ENCODE measurements at places on chromosomes 1 and 21.

DNA sequence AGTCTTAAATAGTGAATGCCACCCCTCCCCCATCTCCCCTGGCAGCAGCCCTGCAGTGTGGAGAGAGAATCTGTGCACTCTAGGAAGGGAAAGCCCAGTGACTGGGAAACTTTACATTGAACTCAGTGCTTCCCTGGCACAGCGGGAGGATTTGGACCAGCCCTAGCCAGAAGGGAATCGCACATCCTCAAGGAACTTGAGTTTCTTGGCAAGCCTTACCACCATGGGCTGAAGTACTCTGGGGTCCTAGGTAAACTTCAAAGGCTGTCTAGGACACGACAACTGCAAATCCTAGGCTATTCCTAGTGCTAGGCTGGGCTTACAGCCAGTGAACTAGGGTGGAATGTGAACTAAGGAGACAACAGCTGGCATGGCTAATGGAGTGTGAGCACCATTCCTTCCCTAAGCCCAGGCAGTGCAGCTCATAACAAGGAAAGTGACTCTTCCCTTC lies 88.3 kb downstream of the COL24A1 start:
- DNase-seq = no peak

DNA sequence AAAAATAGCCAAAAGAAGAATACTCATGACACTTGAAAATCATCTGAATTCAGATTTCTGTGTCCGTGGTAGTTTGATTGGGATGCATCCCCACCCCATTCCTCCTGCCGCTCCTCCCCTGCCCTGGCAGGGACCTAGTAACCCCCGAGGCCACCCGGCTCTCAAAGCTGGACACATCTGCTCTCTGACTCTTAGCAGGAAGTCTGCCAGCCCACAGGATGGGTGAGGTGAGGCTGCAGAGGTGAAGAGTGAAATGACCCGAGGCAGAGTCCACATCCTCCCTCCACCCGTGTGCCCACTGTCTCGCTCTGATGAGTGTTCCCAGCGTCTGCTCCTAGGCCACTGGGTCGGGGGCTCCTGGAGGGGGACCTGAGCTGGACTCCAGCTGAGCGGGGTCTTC lies 308.5 kb upstream of the VAMP3 start:
- DNase-seq = no peak

DNA sequence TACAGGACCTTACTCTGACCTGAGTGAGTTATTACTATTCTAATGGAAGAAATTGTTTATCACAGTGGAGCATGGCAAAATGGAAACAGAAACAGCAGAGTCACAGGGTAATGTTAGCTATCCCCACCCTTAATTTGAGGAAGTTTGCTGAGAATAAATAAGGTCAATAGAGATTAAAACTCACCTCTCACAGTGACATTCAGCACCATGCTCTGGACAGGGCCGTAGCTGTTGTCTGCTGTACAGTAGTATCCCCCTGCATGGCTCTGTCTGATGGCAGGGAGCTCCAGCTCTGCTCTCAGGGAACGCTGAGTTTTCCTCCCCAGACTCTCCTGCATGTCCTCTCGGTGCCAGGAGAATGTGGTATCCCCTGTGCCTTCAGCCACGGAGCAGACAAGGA lies 11.9 kb downstream of the FCRL4 start:
- DNase-seq = no peak

DNA sequence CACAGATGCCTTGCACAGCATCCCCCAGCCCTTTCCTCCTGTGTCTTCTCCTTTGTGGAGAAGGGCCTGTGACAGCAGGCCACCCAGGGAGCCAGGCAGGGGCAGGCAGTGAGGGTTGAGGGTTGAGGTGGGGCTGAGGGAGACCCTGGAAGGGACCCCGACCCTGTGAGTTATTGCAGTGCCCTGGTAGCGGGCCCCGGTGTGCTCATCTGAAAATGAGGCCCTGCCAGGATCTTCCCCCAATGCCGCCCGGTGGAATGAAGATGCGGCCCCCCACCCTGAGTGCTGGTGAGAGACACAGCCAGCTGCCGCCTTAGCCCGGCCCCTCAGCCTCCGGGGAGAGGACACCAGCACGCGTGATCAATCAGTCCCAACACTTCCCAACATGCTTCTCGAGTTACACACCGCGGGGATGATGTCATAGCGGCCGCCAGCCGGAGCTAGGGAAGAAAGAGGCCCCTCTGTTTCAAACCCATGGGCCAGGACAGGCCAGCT lies 36.2 kb upstream of the ACTRT2 start:
- no peak for DNase-seq

- no peak for DNase-seq
These were observed 195.5 kb upstream of the NFIA start for GRCh38 chr1:60886793-60887331.

DNA sequence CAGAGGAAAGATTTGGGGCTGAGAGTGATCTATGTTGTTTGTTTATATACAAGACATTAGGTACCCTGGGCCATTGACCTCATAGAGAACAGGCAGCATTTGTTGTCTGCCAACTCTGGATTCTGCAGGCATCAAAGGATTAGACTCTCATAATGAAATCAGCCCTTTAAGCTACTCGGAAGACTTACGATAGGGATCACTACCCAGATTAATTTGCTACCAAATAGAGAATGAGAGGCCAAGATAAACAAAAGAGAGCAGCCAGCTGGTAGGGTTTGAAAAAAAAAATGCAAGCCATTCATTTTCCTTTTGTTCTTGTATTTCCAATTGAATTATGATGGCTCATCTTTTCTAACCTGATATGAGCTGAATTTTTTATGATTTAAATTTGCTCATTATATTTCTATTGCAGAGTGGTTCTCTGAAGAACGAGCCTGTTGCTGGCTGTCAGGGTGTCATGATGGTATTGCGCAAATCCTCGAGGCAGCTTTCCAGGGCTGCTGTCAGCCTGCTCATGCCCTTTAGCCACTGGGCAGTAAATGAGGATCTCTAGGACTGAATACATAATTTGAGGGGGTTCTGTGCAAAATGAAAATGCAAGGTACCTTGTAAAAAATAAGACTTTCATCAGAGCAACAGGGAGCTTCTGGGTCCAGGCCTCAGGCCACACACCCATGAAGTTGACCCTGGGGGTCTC lies 116.4 kb upstream of the KCNJ15 start:
- no peak for DNase-seq

DNA sequence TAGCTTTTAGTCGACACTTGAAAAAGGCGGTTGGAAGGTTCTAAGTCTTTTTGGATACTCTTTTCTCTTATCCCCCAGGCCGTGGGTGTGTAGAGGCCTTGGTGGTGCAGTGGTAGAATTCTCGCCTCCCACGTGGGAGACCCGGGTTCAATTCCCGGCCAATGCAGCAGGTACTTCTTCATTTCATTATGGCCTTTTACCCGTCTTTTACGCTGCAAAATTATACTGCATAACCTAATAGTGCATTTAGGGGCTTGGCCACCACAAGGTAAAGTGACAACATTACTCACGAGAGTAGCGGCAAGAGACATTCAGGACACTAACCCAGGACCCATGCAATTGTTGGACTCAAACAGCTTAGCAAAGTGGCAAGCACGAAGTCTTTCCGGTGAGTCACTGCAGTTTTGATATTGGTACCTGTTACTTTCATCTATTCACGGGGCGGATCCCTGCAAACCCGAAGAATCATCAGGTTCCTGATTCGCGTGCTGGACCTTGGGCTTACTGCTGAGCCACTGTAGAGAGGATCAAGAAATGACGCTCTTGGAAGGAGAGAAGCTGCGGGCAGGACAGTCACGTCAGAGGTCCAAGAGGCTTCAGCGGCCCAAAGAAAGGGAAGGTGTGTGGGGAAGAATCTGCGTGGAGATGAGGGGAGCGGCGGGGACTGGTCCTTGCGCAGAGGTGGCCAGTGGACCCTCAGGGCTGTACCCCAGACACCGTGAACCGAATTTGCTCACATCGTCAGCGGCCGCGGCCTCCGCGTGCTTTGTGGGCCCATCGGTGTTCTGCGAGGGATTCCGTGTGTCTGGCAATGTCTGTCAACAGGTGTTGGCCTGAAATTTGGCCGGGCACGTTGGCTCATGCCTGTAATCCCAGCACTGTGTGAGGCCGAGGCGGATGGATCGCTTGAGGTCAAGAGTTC lies 12.9 kb upstream of the RNU1-4 start:
- no peak for DNase-seq

GRCh38 chr1:92488832-92489231 lies 2.1 kb upstream of the GFI1 start:
- no peak for DNase-seq

DNA sequence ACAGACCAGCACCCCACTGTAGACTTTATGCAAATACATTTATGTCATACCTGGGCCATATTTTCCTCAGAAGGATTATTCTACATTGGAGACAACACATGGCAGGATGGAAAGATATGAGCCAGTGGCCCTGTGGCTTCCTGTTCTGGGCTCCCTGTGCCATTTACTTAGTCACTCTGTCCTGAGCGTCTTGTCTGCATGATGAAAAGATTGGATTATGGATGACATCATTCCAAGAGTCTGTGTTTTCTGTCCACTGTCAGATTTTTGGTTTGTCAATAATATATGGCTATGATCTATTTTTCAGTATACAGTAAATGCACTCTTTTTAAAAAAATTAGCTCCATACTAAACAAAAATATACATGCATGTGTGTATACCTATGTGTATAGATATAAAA lies 30.8 kb downstream of the IGSF5 start:
- DNase-seq = no peak

DNA sequence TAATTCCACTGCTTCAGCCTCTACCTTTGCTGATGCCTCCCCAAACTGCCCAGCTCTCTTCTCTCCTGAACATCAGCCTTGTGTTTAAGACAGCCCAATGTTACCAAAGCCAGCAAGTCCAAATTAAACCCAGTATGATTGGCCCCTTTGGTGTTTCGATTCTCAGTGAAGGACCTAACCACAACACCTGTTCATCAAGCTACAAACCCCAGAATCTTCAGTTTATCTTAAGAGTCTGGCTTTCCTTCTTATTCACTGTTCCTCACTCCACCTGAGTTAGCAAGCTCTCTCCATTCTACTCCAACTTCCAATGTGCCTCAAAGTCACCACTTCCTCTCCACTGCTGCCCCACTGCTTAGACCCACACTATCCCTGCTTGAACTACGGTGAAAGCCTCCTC lies 25.5 kb upstream of the ITPKB start:
- no peak for DNase-seq

GRCh38 chr1:232699814-232700213 lies 69.9 kb upstream of the SIPA1L2 start:
- DNase-seq = no peak

GRCh38 chr1:119275145-119276134 lies 93.1 kb upstream of the HAO2 start:
- no peak for DNase-seq

- no peak for DNase-seq
These were observed 18.1 kb downstream of the CFAP45 start for GRCh38 chr1:159881622-159882526.

DNA sequence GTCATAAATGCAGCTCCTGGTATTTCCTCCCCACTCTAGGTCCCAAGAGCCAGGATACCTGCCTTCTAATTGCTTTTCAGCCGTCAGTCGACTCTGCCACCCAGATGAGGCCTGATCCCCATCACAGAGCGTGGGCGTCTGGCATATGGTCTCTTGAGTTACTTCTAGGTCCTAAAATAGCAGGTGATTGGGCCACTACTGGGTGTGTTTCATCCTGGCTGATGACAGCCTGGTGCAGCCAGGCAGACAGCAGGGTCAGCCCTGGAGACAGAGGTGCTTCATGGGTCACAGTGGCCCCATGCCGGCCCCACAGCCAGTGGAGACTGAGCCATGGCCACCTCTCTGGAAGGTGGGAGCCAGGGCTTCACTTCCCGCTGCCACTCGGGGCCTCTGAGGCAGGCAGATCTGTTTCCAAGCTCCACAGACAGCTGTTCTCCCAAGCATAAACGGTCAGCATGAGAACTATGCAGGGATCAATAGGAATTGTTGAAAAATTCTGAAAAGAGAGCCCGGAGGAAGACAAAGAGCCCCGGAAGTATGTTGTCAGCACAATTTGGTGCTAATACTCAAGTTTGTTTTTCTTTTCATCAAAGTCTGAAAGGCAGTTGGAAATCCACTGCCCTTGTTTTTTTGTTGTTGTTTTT lies 83.0 kb downstream of the MAN1C1 start:
- DNase-seq = no peak

DNA sequence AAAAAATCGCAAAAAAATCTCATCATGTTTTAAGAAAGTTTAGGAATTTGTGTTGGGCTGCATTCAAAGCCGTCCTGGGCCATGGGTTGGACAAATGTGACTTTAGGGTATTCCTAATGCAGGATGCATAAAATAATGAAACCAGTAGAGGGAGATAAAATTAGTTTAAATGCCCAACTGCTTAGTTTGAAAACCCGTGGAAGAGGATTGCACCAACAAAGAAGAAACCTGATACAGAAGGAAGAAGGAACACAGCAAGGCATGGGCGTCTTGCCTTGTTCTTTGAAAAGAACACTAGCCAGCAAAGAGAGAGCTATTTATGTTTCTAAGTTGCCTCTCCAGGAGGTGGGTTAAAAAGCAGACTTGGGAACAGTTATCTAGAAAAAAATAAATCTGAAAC lies 37.9 kb downstream of the WDR3 start:
- no peak for DNase-seq

GRCh38 chr1:200006711-200007110 lies 20.8 kb upstream of the NR5A2 start:
- no peak for DNase-seq

DNA sequence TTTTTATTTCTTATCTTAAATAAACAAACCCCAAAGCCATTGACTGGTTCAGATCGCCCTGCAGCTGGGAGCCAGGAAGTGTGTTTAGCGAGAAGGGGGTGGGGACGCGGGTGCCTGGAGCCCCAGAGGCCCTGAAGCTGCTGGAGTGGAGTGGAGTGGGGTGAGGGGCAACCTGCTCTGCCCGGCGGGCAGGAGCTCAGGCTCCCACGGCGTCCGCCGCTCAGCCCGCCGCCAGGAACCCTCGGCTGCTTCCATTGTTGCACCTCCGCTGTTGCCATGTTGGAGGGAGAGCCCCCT lies 673 bp downstream of the PIK3C2B start:
- no peak for DNase-seq

DNA sequence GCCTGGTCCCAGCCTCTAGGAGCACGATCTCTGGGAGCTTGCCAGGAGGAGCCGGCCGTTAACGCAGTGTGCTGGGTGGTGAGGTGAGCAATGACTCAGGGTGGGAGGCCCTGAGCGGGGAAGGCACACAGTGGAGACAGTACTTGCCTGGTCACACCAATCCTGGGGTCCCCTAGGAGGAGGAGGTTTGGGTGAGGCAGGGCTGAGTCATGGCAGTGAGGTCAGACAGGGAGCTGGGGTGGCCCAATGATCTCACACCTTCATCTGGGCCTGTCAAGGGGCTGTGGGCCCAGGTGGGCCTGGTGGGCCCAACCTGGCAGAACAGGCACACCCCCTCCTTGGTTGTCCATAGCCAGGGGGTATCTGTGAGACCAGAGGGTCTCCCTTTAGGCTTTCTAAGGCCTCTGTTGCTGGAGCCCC lies 8.6 kb upstream of the EDN2 start:
- DNase-seq = no peak

Measured in activated CD8-positive, alpha-beta memory T cell treated with anti-CD3 and anti-CD28 coated beads for 1 hour (primary cell).